NCI-H1930 (cell line): ENCODE measurements at places on chromosomes 13 and 19.

- no peak for DNase-seq
These were observed 511.8 kb downstream of the KLF12 start for GRCh38 chr13:73622381-73622780.

- DNase-seq, result no peak
These were observed 12.8 kb downstream of the COL4A1 start for GRCh38 chr13:110294146-110294545.

DNA sequence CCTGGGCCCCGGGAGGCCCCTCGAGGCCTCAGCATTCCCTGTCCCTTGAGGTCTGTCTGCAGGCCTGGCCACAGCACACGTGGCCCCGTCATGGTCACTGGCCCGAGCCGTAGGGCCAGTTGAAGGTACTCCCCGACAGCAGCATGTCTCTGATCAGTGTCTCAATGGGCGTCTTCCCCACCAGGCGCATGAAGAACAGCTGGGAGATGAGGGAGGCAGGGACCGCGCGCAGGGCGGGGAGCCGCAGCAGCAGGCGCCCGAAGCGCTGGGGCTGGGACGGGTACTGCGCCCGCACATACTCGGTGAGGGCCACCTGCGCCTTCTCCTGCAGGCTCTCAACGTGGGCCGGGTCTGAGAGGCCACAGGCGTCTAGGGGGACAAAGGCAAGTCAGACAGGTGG is 6.2 kb downstream of the OCEL1 start:
- no peak for DNase-seq

- no peak for DNase-seq
These were observed 9.7 kb upstream of the DACH1 start for GRCh38 chr13:71876648-71877255.

GRCh38 chr19:5093297-5093928 is 124.5 kb downstream of the KDM4B start:
- no peak for DNase-seq

GRCh38 chr13:98348466-98349200 is 171.6 kb upstream of the RNF113B start:
- DNase-seq, result no peak

- DNase-seq, result no peak
These were observed 3.5 kb downstream of the AKT2 start for GRCh38 chr19:40281381-40282208.

- DNase-seq, result no peak
These were observed 16.4 kb upstream of the TMEM255B start for GRCh38 chr13:113742445-113743120.

DNA sequence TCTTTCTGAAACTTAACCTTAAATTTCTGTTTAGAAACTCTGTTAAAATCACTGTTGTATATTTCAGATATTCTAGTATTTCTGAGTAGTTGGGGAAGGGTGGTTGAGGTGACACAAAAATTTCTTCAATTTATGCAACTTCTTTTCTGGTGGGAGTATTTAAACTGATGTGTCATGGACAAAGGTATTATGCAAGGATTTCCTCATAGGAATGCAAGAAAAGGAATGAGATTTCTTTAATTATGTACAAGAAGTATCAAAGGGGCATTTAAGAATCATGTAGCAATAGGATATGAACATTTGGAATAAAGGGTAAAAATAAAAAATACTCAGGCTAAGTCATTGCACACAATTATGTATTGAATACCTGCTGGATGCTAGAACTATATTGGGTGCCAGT is 575.8 kb upstream of the KLF12 start:
- no peak for DNase-seq

DNA sequence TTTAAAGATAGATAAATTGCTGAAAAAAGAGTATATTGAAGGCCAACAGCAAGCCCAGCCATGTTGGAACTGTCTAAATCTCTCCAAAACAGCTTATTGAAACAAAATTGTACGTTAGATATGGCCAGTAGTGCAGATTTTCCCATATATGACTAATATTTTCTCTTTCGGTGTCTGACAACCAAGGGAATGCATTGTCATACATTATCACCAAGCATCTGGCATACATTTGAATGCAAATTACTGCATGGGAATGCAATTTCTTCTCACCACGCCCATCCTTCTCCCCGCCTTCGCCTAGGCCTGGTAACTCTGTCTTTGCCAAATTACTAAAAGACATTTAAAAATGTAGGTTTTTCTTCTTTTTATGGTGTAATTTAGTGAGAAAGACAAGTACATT is 32.5 kb upstream of the IRS2 start:
- DNase-seq, result no peak

- DNase-seq, result no peak
These were observed 442 bp downstream of the RAB8A start for GRCh38 chr19:16111909-16112752.

DNA sequence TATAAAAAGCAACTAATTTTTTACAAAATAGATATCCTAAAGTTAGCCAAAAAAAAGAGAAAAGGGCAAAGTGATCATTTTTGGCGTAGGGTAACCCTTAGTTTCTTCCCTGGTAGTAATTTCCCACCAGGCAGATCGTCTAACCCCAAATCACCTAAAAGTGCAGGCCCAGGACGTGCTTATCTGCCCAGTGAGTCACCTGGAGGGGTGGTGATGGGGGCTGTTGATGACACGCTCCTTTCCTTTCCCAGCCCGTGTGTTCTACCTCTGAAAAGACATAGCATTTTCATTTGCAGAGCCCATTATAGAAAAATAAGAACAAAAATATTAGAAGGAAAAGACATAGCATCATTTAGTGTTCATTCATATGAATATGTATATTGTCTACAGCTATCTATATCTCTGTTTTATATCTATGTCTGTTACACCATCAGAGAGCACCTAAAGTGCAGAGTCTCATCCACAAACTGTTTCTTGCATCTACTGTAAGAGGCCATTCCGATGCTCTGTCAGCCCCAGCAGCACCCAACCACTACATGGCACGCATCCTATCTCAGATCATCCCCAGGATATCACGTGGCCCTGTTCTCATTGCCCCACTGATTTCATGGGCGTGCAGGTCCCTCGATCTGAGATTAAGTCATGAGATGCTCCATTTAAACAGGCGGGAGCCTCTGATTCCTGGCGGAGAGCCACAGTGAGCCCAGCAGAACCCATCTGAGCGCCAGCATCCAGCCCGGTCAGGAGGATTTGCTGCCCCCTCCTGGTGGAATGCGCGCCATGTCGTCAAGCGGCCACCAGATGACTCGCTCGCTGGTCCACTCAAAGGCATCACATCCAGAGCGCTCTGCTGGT is 8.5 kb upstream of the LILRB3 start:
- peak; percentile 74 for DNase-seq

- DNase-seq, result no peak
These were observed 470.6 kb downstream of the LMO7 start for GRCh38 chr13:76106763-76107162.

- no peak for DNase-seq
These were observed 98.9 kb downstream of the ESD start for GRCh38 chr13:46698014-46698413.

DNA sequence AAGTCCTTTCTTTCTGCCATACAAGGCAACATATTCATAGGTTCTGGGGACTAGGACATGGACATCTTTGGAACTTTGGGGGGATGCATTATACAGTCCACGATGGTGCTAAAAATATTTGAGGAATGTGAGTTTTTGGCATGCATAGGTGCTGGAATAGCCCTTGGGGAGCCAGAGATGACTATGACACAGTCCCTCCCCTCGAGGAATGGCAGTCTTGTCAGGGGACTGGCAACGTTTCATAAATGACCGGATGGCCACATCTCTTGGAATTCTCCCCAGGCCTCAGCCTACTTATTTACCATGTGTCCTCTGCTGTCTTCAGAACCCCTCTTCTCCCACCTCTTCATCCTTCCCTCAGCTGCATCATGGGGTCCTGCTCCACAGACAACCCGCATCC is 13.6 kb downstream of the MEIOSIN start:
- DNase-seq, result no peak
